ENCODE measurements at places on chromosomes 5 and 9.

DNA sequence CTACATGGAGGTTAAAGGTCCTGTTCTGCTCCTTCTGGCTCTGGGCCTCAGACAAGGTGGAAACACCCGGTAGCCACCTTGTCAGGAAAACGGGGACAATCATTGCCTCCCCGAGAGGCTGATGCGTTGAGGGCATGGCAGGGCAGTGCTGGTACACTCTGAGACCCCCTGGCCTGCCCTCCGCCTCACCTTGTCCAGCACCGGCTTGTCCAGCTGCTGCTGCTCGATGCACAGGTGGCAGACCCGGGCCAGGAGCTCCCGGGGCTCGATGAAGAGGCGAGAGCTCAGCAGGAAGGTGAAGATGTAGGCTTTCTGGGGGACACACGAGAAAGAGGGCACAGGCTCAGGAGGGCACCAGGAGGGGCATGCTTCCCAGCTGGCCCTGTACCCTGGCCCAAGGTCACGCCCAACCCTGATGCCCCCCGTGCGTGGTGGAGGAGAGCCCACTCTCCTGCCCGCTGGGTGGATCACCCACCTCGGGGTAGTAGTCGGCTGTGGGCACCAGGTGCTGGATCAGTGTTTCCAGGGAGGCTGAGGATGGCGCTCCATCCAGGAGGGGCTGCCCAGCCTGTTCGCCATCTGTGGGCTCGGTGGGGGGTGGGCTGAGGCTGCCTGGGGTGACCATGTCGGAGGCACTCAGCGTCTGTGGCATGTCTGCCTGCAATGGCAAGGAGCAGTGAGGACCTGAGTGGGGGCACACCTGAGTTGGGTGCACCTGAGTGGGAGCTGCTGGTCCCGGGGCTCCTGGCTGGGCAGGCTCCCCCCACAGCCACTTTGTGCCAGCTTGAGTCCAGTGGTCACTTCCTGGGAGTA, 66.0 kb upstream of the RNF130 start:
- no peak for DNase-seq

GRCh38 chr5:54531546-54531945, 14.0 kb downstream of the SNX18 start:
- DNase-seq: no peak

DNA sequence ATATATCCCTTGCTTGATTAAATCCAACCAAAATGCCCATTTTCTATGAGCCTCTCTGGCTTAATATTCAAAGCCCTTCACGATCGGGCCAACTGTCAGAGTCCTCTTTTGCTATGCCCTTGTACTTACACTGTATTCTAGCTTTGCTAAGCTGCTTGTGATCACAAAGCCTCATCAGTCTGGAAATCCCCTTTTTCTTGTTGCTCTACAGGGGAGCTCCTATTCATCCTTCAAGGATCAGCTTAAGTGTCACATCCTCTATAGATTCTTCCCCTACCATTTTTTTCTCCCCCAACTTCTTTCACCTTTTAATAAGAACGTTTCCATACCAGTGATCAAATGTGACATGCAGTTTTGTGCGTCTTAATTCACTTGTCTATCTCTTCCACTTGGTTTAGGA, 450.4 kb upstream of the CHD1 start:
- no peak for DNase-seq

DNA sequence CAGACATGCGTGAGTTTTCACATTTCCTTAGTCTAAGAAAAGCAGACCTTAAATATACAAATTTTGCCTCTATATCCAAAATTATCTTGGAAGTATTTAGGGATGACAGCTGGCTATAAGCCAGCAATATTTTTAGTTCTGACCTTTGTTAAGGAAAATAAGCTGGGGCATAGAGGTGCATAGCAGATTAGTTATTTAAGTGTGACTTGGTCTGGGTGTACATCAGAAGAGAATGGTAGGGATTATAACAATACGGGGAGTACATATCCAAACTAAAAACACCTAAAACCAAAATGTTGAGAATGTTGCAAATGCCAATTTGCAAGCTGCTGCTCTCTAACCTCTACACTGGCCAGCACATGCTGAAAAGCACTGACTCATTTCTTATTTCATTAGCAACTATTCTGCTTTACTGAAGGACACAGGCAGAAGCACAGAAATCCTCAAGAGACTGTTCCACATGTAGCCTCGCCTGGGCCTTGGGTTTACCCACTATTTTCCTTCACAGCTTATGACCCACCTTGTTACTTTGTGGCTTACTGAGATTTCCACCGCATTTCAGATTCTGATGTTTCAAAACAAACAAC, 22.3 kb downstream of the LEAP2 start:
- no peak for DNase-seq

DNA sequence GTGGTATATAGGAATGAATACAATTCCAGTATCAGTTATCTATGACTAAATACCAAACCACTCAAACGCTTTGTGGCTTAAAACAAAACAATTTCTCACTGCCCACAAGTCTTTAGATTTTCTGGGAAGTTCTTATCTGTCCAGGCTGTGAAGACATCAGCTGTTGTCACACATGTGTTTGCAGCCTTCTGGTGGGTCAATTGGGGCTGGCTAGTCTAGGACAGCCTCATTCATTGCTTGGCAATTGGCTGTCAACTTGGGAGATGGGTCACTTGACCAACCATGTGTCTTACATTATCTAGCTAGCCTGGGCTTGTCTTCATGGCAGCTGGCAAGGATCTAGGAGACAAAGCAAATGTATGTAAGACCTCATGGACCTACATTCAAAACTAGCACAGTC, 53.8 kb upstream of the PAPPA start:
- no peak for DNase-seq

DNA sequence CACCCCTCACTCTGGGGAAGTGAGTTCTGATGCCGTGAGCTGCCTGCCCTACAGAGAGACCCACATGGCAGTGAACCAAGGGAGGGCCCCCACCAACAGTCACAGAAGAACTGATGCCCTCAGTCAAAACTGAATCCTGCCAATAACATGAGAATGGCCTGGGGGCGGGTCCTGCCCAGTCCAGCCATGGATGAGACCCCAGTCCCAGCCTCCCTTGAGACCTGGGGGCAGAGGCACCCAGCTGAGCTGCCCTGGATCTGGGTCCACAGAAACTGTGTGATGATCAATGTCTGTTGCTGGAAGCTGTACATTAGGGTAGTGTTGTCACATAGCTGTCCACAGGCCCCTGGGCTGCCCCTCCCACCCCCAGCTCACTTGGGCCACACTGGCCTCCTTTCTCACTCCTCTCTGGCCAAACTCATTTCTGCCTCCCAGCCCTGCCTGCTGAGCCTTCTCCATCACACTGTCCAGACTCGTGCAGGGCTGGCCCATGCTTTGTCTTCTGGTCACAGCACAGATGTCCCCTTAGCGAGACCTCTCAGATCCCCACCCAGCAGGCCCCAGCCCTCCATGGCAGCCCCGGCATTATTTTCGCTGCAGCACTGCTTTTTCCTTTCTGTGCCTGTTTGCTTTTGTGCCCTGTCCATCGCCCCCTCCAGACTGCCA, 16.8 kb downstream of the GBGT1 start:
- no peak for DNase-seq

DNA sequence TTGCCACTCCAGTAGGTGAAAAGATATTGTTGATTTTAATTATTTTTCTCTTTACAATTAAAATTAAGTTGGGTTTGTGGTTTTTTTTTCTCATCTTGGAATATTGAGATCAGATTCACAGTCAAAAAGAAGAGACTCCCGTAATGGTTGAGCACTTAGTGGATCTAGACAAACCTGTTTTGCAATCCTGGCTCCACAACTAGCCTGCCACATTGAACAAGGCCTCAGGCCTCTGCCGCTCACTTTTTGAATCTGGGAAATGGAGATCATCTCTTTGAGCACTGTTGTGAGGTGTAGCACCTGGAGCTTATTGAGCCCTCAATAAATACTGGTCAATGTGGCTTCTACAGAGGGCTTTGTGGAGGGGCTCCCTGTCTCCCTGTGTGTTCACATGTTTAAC, 37.1 kb upstream of the RARS1 start:
- no peak for DNase-seq

- no peak for DNase-seq
Measured at GRCh38 chr5:7395947-7396712, at the start of gene ADCY2. TSS of gene ADCY2 (plus strand) at chr5:7396138. CDS start at chr5:7396297, 159 bp downstream.

- no peak for DNase-seq
Measured at GRCh38 chr5:91188755-91189154, 194.4 kb downstream of the ARRDC3 start.

GRCh38 chr9:69122082-69122548, 52.0 kb upstream of the TJP2 start:
- no peak for DNase-seq

DNA sequence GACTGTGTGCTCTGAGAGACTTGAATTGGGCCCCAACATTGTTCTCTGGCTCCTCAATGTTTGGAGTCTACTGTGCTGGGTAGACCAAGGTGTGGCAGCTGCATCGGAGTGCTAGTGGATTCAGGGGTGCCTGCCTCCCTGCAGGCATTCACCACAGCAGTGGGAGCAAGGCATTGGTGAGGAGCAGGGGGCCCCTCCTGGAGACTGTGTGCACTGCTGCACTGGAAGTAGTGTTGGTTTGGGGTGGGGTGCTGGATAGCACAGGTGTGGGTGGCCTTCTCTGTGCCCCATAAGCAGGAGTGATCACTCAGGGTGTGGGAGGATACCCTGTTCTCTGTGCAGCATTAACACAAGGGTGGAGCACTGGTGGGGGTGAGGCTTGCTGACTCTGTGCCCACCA, 39.2 kb downstream of the INSL6 start:
- DNase-seq: no peak

DNA sequence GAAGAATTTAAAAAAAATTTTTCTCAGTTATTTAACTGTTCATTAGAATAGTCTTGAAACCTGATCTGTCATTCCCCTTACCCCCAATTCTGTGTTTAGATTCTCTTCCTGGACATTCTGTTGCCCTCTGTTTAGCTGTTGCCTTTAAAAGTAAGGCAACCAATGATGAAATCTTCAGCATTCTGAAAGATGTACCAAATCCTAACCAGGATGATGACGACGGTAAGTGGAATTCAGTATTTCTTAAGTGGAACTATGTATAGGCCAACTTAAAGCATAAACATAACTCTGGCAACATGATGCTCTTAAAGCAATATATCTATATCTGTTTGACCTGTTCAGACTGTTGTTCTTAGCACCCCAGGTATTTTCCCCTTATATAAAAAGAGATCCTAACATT, 27.2 kb downstream of the NCBP1 start:
- DNase-seq: no peak

- DNase-seq: no peak
Measured at GRCh38 chr9:70315389-70315788, 56.6 kb downstream of the SMC5 start.

- DNase-seq: no peak
Measured at GRCh38 chr5:41834506-41834905, 35.7 kb downstream of the OXCT1 start.

- no peak for DNase-seq
Measured at GRCh38 chr9:98468567-98469239, 213.3 kb upstream of the TBC1D2 start.

GRCh38 chr5:34007621-34008600, at the start of gene AMACR:
TSS of gene AMACR (minus strand) at chr5:34008050. CDS start at chr5:34008019, 31 bp downstream.
- DNase-seq: peak; percentile 90

GRCh38 chr5:140986117-140986521, 19.8 kb downstream of the PCDHAC2 start:
- DNase-seq: no peak

DNA sequence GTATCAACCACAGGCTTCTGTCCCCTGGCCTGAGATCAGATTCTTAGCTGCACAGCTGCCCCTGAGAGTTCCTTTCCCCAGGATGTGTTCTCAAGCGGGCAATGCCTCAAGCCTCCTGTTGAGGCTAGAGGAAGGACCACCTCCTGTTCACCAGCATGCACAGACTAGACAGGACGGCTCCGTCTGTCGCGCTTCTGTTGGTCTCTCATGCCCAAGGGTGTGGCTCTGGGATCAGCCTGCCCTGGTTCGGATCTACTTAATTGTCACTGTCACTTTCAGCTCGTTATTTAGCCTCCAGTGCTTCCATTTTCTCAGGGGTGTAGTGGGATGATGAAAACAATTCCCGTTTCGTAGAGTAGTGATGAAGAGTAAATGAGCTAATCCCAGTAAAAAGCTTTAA, 103.1 kb downstream of the KCNIP1 start:
- no peak for DNase-seq

- no peak for DNase-seq
Measured at GRCh38 chr9:71778085-71778484, 9.8 kb upstream of the CEMIP2 start.

- no peak for DNase-seq
Measured at GRCh38 chr5:109053995-109054417, 306.3 kb downstream of the FER start.

GRCh38 chr9:5910413-5911057, 19.8 kb downstream of the MLANA start:
- DNase-seq: no peak

DNA sequence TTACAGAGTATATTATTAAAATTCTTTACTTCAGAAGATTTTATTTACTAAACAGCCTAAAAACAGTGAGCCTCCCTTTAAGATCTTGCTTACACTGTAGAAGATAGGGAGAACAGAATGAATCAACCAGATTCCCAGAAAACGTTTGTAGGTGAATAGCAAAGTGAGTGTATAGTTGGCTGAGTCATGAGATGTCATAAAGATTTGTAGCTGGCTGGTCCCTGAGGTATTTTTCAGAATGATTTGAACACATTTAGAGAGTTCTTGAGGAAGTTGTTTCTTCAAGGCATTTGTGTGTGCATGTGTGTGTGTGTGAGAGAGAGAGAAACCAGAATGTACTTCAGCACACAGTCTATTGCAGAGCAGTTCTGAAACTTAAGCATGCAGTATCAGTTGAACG, 159.4 kb upstream of the PRR16 start:
- DNase-seq: no peak

- no peak for DNase-seq
Measured at GRCh38 chr9:133387680-133388079, 11.5 kb downstream of the STKLD1 start.

DNA sequence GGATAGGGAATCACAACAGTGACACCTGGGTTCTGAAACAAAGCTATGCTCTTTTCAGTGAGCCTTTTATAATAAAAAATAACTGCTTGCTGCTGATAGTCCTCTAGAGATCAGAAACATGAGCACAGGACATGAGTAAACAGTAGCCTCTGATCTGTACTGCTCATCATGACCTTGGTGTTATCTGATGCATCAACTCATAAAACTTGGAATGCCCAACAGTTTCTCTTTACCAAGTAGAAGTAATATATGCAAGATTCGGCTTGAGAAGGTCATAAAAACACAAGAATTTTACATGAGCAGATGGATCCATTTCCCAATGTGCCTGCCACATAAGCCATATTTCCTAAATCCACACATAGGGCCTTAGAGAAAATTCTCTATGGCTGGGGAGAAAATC, 318.3 kb upstream of the GRAMD2B start:
- no peak for DNase-seq

DNA sequence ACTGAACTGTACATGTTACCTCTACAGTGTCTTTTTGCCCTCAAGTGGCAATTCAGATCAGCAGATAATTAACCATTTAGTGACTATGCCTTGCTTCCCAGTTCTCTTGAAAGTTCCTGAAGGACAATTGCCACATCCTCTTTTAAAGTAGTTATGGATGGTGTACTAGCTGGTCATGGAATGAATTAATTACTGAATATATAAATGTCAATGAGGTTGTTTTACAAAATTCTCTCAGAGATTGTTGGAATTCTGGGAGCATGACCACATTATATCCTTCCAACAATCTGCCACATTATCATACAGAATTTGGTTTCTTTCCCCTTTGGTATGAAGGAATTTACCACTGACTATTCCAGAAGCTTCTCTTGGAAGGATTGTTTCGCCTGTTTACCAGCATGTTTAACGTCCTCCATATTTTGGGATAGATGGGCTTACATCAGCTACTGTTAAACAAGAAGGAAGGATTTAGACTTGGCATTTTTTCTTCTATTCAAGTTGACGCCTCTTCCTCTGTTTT, 176.4 kb downstream of the CD180 start:
- no peak for DNase-seq
